ENCODE measurements at places on chromosomes 2 and 18. TPM values are rescaled to one million over a fixed set of nuclear protein-coding genes. Genes with fewer than 3 reads are reported as not detected.

DNA sequence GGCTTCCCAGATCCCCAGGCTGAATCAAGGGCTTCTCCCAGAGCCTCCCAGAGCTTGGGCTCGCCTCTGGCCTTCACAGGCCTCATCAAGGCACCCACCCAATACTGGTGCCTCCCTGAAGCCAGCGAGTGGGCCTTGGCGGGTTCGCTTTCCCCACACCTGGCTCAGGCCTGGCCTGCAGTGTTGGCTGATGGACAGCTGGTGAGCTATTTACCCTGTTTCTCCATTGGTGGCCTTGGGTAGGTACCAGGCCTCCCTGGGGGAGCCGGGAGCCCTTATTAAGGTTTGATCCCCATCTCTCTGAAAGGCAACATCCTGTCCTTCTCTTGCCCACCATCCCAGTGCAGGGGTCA, 18.2 kb upstream of the DUSP2 start:
- no peak for DNase-seq

The CCDC148 gene
- 2.9 TPM for total RNA-seq

DNA sequence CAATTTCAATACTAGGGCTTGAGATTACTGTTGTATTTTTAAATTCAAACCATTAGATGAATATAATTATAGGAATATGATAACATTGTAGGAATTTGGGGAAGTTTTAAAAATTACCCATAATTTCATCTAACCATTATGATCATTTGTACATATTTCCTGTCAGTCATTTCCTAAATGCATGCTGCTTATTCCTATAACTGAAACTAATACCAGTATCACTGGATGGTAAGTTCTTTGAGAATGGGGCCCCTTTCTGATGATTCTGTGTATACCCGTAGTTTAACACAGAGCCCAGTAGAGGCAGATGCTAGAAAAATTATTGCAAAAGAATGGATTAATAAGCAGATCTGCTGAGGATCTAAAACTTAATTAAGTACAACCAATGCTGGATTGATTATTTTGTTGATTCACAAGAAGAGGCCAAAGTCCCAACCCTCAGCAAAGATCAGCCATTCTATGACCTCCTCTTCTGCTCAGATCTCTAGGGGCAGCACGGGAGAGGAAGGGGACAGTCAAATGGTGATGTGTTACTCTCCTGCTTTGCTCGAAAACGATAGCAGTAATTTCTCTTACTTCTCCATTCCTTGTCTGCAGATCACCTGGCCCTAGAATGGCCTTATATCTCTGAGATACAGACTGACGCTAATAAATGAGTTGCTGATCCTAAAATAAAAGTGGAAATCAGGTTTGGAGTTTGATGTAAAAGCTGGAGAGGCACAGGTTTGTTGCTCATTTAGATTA, 69.5 kb upstream of the PELI1 start:
- no peak for DNase-seq

DNA sequence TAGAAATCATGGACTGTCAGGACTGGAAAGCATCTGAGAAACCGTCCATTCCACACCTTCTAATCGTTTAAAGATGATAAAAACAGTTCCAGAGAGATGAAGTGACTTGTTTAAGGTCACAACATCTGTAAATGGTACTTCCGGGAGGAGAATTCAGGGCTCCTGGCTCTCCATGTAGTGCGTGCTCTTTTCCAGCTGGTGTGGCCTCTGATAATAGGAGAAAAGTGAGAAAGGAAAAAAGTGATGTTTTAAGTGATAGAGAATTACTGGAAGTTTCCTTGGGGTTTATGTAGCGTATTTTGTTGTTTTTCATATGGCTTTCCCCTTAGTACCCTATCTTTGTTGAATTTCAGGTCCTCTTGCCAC, 663 bp downstream of the C2orf49 start:
- DNase-seq = no peak

The POTEJ gene
- total RNA-seq = not detected

The LONRF2 gene
- total RNA-seq = 11.4 TPM

DNA sequence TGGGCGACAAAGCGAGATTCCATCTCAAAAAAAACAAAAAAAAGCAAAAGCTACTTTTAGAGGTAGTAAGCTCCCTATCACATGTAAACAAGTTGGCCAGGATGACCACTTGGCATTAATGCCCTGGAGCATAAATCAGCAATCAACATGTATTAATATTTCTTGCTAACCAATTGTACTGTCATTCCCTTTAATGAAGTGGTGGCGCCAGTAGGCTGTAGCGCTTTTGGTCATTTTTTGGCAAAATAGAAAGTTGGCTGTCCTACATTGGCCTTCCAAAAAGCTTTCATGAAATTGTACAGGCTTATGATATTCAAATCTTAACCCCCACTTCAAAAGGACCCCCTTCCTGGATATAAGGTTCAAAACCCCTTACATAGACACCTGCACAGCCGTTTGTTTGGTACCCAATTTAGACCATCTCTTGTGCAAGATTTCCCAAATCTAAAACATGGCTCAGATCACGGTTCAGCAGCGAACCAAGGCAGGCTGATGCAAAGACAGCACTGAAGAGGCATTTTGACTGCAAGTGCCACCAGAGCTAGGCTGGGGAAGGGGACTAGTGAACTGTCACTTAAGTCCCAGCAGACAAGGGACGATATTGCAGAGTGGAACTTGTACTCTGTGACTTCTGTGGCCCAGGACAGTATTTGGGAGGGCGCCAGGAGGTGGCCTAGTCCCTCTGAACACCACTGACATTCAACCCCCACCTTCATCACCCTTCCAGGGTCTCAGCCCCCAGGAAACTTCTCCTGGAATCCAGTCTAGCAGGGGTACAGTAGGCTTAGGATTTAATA, 31.9 kb downstream of the SMAD7 start:
- DNase-seq = no peak

DNA sequence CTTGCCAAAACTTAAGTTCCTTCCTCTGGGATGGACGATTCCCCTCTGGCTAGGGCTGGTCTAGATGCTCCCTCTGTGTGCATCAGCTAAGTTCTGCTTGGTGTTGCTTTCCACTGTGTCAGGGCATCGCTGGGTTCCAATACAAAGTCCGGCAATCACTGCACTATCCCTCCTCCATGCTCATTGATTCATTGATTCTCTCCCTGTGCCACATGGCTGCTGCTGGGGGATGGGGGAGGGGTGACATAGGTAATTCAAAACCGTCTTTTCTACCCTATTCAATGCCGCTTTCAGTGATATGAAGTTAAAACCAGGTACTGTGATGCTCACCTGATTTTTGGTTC, 22.8 kb downstream of the IL1RN start:
- DNase-seq = no peak

DNA sequence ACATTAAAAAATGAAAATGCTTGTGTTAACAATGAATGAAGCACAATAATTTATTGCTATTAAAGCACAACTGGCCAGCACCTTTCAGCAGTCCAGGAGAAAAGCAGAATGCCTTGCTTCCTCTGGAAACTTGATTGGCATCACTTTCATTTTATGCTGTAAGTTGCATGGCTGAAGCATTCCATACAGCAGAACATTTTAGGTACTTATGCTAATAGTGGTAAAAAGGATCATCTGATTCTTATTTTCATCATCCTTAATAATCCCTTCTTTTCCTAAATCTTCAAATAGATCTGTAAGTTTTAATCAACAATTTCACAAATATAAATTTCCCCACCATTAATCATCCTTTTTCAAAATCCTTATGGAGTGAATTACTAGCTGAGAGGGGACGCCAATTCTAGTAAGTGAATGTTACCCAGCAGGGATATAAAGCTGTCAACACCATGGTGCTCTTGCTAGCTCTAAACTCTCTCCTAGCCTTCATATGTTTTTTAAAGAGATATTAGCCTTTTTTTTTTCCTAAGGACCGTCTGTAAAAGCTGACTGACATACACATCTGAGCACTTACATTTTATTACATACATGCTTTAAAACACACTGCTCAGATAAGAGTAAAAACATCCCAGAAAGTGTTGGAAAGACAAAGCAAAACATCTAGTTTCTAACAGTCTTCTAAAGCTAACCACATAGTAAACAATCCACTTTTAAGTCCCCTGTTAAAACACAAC, 5.3 kb downstream of the SATB2 start:
- DNase-seq = no peak

- no peak for DNase-seq
Measured at GRCh38 chr2:135255208-135255607, 203.1 kb downstream of the RAB3GAP1 start.

GRCh38 chr2:157307021-157307420, 18.6 kb downstream of the ERMN start:
- DNase-seq = no peak

The HRH4 gene
- total RNA-seq = 0.36 TPM

The UGT1A6 gene
- not detected for total RNA-seq

GRCh38 chr2:39247512-39248043, 3.8 kb upstream of the CDKL4 start:
- DNase-seq = no peak

DNA sequence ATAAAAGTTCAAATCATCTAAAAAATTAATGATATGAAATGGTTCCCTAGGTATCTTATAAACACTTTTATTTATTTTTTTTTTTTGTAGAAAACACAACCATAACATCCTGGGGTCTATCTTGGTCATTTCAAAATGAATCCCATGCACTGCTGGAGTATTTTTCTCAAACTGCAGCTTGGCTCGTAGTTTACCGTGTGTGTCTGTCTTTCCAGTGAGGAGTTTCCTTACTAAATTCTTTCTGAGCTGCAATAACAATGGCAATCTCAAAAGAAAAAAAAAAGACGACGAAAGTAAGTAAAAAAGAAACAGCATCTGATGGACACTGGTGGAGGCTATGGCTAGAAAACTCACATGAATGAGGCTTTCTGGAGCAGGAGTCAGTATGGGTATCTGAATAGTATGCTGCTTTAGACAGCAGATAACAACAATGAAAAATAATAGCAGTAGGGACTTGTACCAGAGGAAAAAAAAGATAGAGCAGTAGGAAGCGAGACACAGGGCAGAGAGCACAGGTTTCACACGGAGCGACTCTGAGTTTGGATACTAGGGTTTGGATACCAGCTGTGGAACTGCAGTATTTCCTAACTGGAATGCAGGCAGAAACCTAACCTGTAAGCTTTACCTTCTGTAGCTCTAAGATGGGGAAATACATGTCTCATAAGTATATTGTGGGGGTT, 43.5 kb downstream of the CALCRL start:
- no peak for DNase-seq

- DNase-seq = no peak
Measured at GRCh38 chr18:61823595-61823994, 69.2 kb downstream of the RNF152 start.

DNA sequence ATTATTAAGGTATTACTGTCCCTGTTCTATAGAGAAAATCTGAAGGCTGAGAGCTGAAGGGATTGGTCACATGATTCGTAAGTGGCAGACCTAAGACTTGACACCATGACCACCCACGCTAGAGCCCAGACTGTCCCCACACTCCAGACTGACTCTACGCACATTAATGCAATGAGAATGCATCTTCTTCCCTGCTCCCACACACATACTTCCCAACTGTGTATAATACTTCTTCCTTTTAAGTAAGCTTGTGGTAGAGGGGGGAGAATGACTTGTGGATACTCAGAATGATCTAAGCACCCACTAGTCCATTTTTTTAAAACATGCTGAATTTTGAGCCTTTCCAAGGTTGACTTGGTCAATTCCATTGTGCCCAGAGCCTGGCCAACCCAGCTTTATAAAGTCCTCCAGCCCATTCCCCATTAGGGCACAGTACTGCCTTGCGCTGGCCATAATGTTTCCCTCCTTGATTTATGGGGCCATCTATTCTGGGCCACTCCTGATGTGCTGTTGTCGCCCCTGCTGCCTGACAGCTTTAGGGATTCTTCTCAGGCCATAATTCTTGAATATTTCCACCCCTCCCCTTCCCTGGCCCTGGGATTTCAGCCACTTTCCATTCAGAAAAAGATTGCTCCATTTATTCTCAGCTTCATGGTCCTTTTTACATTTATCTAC, 28.7 kb downstream of the ALK start:
- no peak for DNase-seq

- DNase-seq = no peak
Measured at GRCh38 chr2:22904126-22904684, 480.8 kb upstream of the KLHL29 start.

The HSPD1 gene
- 136 TPM for total RNA-seq

The SCN7A gene
- 109 TPM for total RNA-seq

DNA sequence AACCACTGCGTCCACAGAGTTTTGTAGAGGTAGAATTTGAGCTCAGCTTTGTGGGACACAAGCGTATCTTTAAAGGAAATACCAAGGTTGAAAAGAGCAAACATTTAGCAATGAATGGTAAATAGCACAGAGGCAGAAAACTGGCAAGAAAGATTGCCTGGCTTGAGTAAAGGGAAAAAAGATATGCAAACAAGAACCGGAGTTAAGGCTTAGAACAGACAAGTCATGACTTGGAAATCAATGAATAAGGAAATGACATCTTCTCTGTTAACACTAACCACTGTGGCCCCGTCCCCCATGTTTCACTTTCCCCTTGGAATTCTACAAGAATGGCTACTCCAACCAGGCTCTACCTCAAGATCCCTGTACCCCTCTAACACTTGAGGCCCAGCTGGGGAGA, 3.8 kb downstream of the STAM2 start:
- DNase-seq = no peak

The IAH1 gene
- total RNA-seq = 55.6 TPM

The RBKS gene
- total RNA-seq = 4.8 TPM

The MLPH gene
- 25.5 TPM for total RNA-seq

DNA sequence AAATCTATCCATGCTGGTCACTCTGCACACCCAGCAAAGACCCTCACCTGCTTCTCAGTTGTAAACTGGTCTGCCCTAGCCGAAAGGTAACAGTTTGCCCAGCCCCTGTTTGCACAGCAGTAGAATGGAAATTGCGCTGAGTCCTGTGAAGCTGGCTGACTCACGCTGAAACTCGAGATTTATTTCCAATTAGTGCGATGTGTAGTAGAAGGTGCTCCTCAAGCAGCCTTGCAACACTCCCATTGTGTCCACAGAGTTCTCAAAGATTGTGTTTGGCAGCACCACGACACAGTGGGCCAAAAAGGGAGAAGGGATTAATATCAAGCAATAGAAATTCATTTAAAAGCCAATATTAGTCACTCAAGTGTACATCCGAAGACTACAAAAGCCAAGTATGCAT, 21.7 kb upstream of the APCDD1 start:
- DNase-seq = no peak

DNA sequence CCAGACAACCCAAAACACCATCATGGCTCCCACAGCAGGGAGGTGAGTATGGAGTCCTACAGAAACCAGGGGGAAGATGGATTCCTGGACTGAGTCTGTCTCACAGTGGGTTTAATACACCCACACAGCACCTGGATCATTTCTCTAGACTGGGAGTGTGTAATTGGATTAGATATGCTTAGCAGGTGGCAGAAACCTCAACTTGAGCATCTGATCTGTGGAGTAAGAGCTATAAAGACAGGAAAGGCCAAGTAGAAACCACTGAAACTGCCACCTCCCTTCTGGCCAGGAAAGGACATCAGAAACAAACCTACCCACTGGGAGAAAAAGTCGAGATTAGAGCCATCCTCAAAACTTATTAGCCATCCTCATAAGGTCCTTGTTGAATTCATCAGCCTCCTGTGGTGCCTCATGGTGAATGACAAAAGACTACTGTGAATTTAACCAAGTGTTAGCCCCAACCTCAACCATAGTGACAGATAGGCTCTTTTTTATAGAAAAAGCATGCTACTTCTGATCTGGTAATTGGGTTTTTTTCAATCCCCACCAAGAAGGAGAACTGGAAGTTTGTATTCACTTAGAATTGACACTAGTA, 28.1 kb upstream of the CHST9 start:
- DNase-seq = no peak

The PPP1R1C gene
- total RNA-seq = 18.1 TPM

- DNase-seq = no peak
Measured at GRCh38 chr2:172288603-172289002, 138.8 kb upstream of the ITGA6 start.

The LGALSL gene
- total RNA-seq = 18.6 TPM

The COL4A3 gene
- 7.0 TPM for total RNA-seq
